ENCODE measurements at places on chromosomes 4 and X. TPM values are rescaled to one million over a fixed set of nuclear protein-coding genes. Genes with fewer than 3 reads are reported as not detected.

TCEAL7 gene
- not detected for total RNA-seq

HTN3 gene
- not detected for total RNA-seq

ATP1B4 gene
- total RNA-seq = not detected

EXOC1L gene
- total RNA-seq = not detected

TAPT1 gene
- 17.3 TPM for total RNA-seq

NPY5R gene
- not detected for total RNA-seq

UCP1 gene
- not detected for total RNA-seq

AFF2 gene
- total RNA-seq = 0.05 TPM

- H3K4me1 ChIP-seq = no peaks in the 10 kb centered on the region
- peak within 1 kb of the TSS; percentile 20 for H3K4me3 ChIP-seq
- no peak for DNase-seq
- no peak within 1 kb of the TSS for H3K27ac ChIP-seq
- H3K27me3 ChIP-seq = peaks cover 3% of the 10 kb centered on the region
These were observed at the start of gene GPRIN3 for GRCh38 chr4:89307446-89308160. GPRIN3 (minus strand) TSS chr4:89307800; CDS start chr4:89250110, 57,690 bp downstream.

- peak overlapping the region; percentile 74 for H3K4me3 ChIP-seq
- DNase-seq = no peak
- H3K36me3 ChIP-seq = no peaks in the 10 kb centered on the region
- no peaks in the 10 kb centered on the region for H3K27me3 ChIP-seq
These were observed 774 bp downstream of the FAM193A start for GRCh38 chr4:2537011-2537830.

DNA sequence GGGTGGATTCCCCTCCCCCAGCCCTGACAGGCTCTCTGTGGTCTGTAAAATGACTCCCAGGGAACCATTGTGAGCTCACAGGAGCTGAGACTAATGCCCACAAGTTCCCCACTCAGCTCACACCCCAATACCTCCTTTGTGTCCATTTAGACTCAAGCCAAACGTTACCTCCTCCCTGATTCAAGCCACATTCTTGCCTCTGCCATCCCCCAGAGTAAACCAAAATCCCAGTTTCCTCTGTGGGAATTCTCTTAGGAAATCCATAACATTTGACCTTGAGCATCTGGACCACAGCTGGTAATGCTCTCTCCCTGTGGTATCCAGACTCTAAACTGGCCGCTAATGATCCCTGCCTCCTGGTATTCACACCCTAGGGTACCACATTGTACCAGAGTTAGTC is 26.3 kb upstream of the KDM5C start:
- H3K4me3 ChIP-seq = no peak overlapping the region
- no peaks in the 10 kb centered on the region for H3K27me3 ChIP-seq
- H3K27ac ChIP-seq = no peak overlapping the region

- no peaks in the 10 kb centered on the region for H3K4me1 ChIP-seq
- DNase-seq = no peak
- H3K36me3 ChIP-seq = no peaks in the 10 kb centered on the region
- H3K4me3 ChIP-seq = no peak overlapping the region
- no peaks in the 10 kb centered on the region for H3K27me3 ChIP-seq
These were observed 552.6 kb downstream of the INPP4B start for GRCh38 chr4:142293536-142293935.

GRCh38 chrX:153727123-153727931 is 2.7 kb downstream of the ABCD1 start:
- peak overlapping the region; percentile 92 for H3K27ac ChIP-seq
- no peaks in the 10 kb centered on the region for H3K27me3 ChIP-seq
- H3K4me3 ChIP-seq = peak overlapping the region; percentile 84
- H3K36me3 ChIP-seq = no peaks in the 10 kb centered on the region
- H3K4me1 ChIP-seq = peaks cover 19% of the 10 kb centered on the region

- no peaks in the 10 kb centered on the region for H3K27me3 ChIP-seq
- no peaks in the 10 kb centered on the region for H3K4me1 ChIP-seq
- no peak overlapping the region for H3K27ac ChIP-seq
- no peaks in the 10 kb centered on the region for H3K36me3 ChIP-seq
- no peak overlapping the region for H3K4me3 ChIP-seq
These were observed 71.3 kb upstream of the FBXW7 start for GRCh38 chr4:152607178-152607577.

- no peak overlapping the region for H3K4me3 ChIP-seq
- no peak for DNase-seq
- no peaks in the 10 kb centered on the region for H3K27me3 ChIP-seq
These were observed 287.1 kb downstream of the ANK2 start for GRCh38 chr4:113336556-113336955.

- H3K4me1 ChIP-seq = no peaks in the 10 kb centered on the region
- DNase-seq = no peak
- no peaks in the 10 kb centered on the region for H3K36me3 ChIP-seq
- no peaks in the 10 kb centered on the region for H3K27me3 ChIP-seq
These were observed 114.1 kb upstream of the STX18 start for GRCh38 chr4:4655901-4656300.

GRCh38 chr4:80452768-80453167 is 117.2 kb downstream of the CFAP299 start:
- no peak overlapping the region for H3K27ac ChIP-seq
- no peak overlapping the region for H3K4me3 ChIP-seq
- no peaks in the 10 kb centered on the region for H3K36me3 ChIP-seq
- no peaks in the 10 kb centered on the region for H3K4me1 ChIP-seq
- DNase-seq = no peak

- DNase-seq = no peak
- no peaks in the 10 kb centered on the region for H3K4me1 ChIP-seq
- no peak overlapping the region for H3K27ac ChIP-seq
- no peak overlapping the region for H3K4me3 ChIP-seq
These were observed 32.4 kb downstream of the CASP3 start for GRCh38 chr4:184616633-184617551.

DNA sequence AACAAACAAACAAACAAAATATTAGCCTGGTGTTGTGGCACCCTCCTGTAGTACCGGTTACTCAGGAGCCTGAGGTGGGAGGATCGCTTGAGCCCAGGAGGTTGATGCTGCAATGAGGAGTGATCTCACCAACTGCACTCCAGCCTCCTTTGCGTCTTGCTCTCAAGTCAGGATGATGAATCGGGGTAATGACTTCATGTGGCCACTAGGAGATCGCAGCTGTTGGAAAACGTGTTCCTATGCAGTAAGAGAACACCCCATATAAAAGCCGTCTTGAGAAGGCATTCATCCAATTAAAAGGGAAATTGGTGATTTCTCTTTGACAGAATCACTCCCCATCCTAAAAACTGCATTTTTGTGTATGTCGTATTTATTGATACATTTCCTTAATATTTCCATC is 6.9 kb downstream of the CCNB3 start:
- DNase-seq = no peak
- H3K36me3 ChIP-seq = no peaks in the 10 kb centered on the region
- no peaks in the 10 kb centered on the region for H3K27me3 ChIP-seq
- no peak overlapping the region for H3K27ac ChIP-seq
- H3K4me1 ChIP-seq = no peaks in the 10 kb centered on the region

DNA sequence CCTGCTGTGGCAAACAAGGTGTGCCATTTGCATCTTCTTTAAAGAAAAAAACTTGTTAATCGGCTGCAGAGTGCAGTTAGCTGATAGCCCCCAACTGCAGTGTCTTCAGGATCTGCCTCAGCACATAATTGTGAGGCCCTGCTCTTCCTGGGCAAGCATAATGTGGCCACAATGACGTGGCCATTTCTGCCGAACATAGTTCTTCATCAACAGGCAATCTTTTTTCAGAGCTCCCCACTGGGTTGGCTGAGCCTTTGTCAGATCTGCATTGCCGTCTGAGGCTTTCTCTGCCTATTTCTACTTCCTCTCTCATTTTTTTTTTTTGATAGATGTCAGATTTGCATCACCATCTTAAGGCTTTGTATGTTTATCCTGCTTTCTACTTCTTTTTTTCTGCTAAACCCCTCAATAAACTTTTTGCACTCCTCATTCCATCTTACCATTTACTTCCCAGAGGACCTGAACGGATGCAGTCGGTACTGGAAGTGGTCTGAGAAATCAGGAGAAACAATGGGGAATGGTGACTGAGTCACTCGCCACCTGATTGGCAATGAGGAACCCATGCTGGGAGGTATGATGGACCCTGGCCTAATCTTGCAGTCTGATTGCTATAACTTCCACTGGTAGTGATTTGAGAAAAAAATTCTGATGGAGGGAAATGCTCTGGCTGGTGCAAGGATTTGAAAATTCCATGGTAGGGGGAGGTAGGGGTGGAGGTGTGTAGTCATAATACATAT is 21.2 kb upstream of the TAB3 start:
- no peak for DNase-seq
- no peaks in the 10 kb centered on the region for H3K36me3 ChIP-seq
- no peak overlapping the region for H3K27ac ChIP-seq
- H3K4me3 ChIP-seq = no peak overlapping the region

DNA sequence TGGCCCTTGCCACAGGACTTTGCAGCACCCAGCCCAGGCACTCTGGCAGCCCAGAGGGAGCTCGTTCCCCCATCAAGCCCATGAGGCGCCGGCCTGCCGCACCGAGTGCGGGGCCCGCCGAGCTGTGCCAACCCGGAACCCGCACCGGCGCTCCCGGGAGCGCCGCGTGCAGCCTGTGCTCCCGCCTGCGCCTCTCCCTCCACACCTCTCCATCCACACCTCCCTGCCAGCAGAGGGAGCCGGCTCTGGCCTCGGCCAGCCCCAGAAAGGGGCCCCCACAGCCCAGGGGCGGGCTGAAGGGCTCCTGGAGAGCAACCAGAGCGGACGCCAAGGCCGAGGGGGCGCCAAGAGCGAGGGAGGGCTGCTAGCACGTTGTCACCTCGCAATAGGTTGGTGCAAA is 268.8 kb downstream of the MID1IP1 start:
- H3K27ac ChIP-seq = no peak overlapping the region
- DNase-seq = no peak
- no peaks in the 10 kb centered on the region for H3K36me3 ChIP-seq

GRCh38 chr4:154743683-154744340 is at the start of gene LRAT:
LRAT (plus strand) TSS chr4:154744000; CDS start chr4:154744327, 327 bp downstream.
- H3K4me1 ChIP-seq = no peaks in the 10 kb centered on the region
- no peak within 1 kb of the TSS for H3K27ac ChIP-seq
- H3K4me3 ChIP-seq = peak within 1 kb of the TSS; percentile 24
- H3K27me3 ChIP-seq = peaks cover 6% of the 10 kb centered on the region
- DNase-seq = no peak

DNA sequence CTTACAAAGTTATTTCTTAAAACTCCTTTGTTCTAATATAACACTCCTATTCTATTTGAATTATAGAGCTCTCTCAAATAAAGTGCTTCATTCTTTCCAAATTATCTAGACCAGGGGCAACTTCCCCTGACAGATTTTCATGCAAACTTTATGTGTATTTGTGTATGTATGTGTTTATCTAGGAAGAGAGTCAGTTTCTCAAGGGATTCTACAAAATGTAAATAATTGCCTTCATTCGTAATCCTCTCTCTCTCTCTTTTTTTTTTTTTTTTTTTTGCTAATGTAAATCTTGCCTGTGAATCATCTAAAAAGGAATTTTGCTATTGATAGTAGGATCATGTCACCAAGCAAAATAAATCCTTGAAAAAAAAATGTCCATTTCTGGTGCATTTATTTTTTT is 38.9 kb upstream of the RBPJ start:
- no peak for DNase-seq
- H3K27ac ChIP-seq = no peak overlapping the region
- no peaks in the 10 kb centered on the region for H3K36me3 ChIP-seq
- H3K4me3 ChIP-seq = no peak overlapping the region
- no peaks in the 10 kb centered on the region for H3K4me1 ChIP-seq
